Stimulated activated CD8-positive, alpha-beta memory T cell treated with anti-CD3 and anti-CD28 coated beads, Interleukin-4, amount 100 ng/mL, for 1 hour (primary cell): ENCODE measurements at places on chromosomes 7 and 10.

GRCh38 chr10:103729851-103730250 lies 125.5 kb downstream of the SH3PXD2A start:
- no peak for DNase-seq

- DNase-seq: no peak
Measured at GRCh38 chr7:27560706-27561235, 101.9 kb downstream of the HIBADH start.

DNA sequence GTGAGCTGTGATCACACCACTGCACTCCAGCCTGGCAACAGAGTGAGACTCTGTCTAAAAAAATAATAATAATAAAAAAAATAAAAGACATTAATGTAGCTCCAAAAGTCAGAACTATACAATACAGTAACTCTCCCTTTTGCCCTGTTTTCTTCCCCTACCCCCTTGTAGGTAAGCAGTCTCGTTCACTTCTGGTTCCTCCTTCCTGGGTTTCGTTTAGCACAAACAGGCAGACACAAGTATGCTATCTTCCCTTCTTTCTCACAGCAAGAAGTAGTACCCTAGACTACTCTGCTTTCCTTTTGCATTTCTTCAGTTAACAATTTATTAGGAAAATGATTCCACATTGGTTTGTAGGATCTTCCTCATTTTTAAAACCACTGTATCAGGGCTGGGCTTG lies 33.1 kb downstream of the PDSS1 start:
- DNase-seq: no peak

- DNase-seq: no peak
Measured at GRCh38 chr10:44301781-44302355, 83.0 kb downstream of the CXCL12 start.

DNA sequence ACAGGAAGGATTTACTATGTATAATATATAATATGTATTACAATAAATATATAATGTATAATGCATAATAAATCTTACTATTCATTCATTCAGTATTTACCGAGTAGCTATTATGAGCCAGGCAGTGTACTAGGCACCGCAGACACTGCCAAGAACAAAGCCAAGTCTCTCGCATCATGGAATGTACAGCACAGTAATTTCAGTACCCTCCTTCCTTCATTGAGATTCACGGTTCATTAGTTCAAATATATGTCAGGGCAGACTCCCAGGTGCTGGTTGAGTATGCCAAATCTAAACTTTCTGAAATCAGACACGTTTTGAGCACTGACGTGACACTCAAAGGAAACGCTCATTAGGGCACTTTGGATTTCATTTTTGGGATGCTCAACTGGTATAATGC lies 9.1 kb downstream of the USP6NL start:
- no peak for DNase-seq

GRCh38 chr7:4066206-4066605 lies 615.9 kb upstream of the FOXK1 start:
- no peak for DNase-seq

DNA sequence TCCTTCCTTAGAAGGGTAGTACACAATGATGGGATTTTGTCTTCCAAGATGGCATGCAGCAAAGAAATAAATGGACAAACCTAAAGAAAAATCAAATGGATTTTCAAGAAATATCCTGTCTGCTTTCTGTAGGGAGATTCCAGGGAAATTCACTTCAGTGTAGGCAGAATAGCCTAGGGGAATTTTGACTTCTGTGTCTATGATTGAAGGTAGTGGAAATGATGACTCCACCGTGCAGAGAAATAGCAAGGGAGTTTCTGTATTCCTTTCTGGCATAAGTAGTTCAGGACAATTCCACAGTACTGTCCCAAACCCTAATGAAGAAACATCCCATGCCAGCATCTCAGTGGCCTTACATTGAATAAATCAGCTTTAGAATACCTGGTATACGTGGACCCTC lies 9.5 kb downstream of the ATOH7 start:
- no peak for DNase-seq

DNA sequence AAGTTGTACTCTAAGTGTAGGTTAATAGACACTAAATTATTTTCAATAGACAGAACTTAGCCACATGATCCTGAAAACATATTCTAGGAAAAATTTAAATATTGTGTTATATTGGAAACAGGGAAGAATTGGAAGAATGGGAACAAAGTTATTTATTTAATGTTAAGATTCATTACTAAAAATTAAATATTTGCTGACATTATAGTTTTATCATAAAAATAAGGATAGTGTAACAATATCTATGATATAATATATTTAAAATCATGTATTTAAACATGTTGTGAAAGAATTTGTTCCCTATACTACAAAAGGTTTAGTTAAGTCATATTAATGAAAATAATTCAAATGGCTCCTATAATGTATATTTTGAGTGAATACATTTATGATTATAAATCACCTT lies 120.1 kb upstream of the TEX47 start:
- no peak for DNase-seq

- DNase-seq: no peak
Measured at GRCh38 chr10:114394531-114394930, 9.8 kb downstream of the AFAP1L2 start.

- no peak for DNase-seq
Measured at GRCh38 chr10:66671562-66671961, 254.3 kb upstream of the LRRTM3 start.

GRCh38 chr7:130201796-130202195 lies 3.4 kb downstream of the TMEM209 start:
- DNase-seq: no peak

- no peak for DNase-seq
Measured at GRCh38 chr7:3564231-3564630, 263.2 kb downstream of the SDK1 start.

DNA sequence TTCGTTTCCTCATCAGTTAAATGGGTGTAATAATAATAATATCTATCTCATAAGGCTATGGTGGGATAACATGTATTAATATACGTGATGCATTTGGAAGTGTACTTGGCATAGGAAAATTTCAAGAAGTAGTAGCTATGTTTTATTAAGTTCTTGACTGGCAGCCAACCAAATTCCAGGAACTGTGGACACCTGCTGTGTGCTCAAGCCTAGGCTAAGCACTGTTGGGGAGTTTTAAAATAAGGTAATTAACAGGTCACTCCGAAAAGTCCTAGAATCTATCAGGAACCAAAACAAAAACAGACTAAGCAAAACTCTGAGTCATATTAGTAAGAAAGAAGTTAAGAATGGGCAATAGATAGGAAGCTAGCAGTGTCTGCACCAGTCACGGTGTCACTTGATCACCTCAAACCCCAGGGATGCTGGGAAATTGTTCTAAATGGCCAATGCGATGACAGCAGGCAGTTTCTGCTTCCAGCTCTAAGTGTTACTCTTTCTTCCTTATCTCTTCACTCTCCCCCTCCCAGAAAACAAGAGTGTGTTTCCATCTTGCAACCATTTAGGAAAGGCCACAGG lies 92.0 kb upstream of the GDF10 start:
- DNase-seq: no peak

DNA sequence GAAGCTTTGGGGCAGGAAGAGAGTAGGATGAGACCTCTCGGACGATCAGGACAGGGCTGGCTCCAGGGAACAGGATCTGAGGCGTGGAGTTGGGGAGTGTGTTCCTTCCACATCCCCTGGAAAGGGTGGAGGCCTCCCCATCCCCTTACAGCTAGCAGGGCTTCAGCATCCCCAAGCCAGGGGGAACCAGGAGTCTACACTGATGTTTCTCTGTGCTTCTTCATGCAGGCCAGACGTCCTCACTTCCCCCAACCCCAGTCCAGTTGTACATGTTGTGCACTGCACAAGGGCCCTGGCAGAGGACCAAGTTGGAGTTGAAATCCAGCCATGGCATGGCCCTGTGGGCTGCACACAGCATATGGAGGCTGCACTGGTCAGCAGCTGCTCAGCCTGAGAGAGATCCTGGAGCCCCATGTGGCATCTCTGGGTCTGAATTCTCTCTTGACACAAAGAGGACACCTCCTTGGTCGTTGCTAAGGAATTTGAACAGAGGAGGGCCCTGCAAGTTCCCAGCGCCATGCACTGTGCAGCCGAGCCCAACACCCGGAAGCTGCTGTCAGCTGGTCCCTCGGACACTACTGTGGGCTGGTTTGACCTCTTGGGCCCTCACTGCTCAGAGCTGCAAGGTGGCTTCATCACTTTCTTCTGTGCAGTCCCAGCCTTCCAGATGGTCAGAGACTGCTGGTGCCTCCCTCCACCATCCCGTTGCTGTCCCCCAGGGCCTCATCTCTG lies 181.1 kb downstream of the DNAJB6 start:
- no peak for DNase-seq

GRCh38 chr7:105496521-105496920 lies 25.6 kb downstream of the PUS7 start:
- no peak for DNase-seq
